ENCODE measurements at places on chromosomes 5 and 9.
A peak's percentile ranks its signal among the peaks of the same experiment; 100 is the strongest.

DNA sequence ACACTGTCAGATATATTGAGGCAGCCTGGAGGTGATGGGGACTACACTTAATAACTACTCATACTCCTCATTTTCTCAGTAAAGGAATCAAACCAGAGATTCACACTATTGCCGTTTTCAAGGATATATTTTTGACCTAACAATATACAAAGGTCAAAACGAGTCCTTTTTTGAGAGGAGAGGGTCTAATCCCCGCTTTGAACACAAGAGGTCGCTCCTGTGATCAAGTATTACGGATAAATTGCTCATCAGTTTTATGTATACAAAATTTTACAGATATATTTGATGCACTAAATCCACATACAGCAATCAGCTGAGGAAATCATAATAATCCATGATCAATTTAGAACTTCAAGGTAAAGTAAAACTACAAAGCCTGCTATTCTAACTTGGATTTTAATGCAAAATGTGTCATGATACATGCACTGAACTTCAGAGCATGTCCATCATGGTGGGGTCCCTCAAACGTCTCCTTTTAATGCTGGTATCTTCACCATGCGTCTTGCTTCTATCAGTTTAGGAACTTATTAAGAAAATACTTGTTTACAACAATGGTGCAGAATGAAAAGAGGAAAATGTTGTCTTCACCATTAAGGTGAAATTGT, 2.5 kb upstream of the ISL1 start:
- DNase-seq = no peak

DNA sequence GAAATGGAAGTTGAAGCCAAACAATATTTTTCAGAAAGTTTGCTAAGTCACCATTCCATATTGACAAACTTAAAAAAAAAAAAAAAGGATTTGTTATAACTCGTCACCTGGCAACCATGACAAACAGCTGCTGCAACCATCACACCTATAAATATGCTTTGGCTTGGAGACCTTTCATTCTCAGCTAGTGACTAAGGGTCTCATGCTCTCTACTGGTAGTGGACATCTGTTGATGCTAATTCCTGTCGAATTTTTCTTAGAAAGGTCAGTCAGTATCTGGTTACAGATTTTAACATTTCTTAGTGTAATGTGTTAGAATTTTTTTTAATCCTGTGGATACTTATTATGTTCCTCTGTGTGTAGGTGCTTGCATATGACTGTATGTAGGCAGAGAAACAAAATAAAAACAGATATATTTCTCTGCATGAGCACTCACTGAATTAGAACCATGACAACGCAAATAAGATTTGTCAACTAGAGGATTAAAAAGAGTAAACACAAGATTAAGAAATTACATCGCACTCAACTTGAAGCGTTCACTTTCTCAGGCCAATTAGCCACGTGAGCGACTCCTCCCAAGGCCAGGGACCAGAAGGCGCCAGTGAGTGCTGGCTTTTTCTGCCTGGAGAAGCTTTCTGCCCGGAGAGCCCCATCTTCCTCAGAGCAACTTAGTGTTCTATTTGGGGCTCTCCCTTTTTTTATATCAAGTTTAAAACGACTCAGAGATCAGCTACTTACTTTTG, 27.0 kb upstream of the ZNF622 start:
- no peak for DNase-seq

DNA sequence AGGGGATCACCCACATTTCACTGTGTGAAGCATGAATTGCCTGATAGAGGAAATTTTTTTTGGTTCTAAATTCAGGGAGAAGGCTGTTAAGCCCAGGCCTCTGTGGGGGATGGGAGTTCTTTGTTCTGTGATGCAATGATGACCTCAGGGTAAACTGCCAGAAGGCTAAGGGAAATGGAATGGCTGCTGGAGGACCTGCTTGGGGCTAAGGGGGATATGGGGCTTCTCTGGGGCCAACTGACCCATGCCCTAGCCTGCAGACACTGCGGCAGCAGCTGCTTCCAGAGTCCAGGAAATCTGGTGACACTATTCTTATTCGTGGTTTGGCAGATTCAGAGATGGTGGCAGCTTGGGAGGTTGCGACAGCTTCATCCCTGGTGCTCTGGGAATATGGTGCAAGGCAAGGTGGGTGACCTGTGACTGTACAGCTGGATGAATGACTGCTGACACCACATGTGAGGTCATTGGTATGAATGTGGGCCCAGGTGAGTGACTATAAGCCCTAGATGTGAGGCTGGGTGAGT, 30.3 kb downstream of the VCP start:
- no peak for DNase-seq

GRCh38 chr9:129023908-129024233, 4.3 kb downstream of the SH3GLB2 start:
- DNase-seq = no peak

DNA sequence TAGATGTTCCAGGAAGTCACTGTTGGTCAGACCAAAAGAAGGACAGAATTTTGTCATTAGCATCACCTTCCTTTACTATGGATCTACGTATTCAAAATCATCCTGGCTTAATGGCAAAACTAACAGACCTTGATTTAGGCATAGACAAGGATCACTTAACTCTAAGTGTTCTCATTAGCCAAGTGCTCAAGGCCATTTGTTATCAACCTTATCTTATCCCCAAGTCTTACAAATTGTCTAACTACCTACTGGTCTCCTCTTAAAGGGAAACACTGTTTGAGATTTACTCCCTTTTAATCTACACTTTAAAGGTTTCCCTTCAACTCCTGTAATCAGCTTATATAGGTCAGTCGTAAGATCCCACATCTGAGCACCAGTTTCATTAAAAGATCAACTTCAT, 1197.5 kb upstream of the C9orf72 start:
- DNase-seq = no peak

DNA sequence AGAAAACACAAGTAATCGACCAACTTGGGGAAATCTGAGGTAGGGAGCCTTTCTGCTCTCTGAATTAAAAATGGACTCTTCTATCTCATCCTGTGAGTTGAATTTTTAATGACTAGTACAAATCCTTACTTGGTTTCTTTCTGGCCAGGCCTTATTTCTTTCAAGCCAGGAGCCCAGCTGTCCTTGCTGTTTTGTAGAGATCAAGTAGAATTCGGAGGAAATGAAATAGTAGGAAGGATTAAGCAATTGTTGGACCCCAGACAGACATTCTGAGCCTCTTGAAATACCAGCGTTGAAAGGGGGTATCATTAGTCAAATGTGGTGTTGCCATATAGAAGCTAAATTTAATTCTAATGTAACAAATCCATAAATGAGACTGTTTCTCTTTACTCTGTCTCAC, 53.7 kb upstream of the SMIM15 start:
- DNase-seq = no peak

GRCh38 chr5:139287890-139288635, 5.5 kb upstream of the MATR3 start:
- no peak for DNase-seq

GRCh38 chr5:126253406-126253805, 169.8 kb upstream of the GRAMD2B start:
- no peak for DNase-seq

- DNase-seq = peak; percentile 53
Observed at GRCh38 chr9:124771867-124772679, 962 bp upstream of the NR6A1 start.

GRCh38 chr5:160270704-160271103, 41.4 kb downstream of the FABP6 start:
- no peak for DNase-seq

DNA sequence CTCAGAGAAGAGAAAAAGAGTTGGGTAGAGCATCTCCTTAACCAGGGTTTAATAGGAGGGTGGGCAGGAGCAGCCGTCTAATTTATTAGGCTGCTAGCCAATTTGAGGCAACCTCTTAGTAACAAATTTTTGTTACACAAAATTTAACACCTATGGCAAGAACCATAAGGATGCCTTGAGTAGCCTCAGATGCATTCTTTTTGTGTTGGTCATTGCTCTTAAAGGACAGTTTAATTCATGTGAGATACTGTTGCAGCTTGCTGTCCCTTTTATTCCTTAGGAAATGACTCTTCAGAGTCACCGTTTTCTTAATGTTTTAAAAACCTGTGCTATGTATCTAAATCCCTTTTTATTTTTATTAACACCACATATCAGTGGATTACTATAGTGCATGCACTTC, 255.1 kb downstream of the MAST4 start:
- DNase-seq = no peak

DNA sequence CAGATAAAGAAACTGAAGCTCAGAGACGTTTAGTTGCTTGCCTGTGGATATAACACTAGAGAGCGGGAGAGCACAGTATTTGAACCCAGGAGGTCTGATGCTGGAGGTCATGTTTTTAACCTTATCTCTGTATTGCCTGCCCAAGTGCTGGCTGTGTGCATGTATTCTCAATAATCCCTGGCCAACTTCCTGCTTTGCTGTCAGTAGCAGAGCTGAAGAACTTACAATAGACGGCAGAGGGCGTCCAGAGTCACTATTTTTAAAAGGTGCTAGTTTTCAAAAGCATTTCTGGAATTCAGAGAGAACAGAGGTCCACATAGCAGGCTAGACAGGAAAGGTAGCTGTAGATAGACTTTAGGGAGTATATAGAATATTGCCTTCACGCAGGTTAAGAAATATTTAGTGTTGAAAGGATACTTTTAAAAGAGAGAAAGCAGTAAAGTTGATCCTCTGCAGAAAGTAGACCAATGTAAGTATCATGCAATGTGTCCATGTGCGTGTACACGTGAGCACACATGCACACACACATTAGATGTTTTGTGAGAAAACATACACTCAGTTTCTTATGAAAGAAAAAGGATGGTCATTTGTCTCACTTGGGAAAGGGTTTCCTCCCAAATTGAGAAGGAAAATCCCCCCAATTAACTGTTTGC, 46.3 kb downstream of the PTCD2 start:
- peak; percentile 88 for DNase-seq

GRCh38 chr5:168656633-168657032, 77.5 kb upstream of the PANK3 start:
- peak; percentile 52 for DNase-seq

Data from tibial nerve (tissue), 4 donors.